ENCODE measurements at places on chromosomes 6 and 20.

DNA sequence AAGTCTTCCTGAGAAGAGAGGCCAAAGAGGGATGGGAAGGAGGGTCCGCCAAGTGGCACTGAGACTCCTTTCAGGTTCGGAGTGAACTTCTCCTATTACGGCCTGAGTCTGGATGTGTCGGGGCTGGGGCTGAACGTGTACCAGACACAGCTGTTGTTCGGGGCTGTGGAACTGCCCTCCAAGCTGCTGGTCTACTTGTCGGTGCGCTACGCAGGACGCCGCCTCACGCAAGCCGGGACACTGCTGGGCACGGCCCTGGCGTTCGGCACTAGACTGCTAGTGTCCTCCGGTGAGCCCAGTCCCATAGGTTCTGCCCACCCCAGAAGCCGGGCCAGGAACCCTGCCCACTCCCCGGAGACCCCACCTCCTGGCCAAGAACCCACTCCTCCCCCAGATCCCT, 4.1 kb downstream of the SLC22A7 start:
- DNase-seq = no peak

DNA sequence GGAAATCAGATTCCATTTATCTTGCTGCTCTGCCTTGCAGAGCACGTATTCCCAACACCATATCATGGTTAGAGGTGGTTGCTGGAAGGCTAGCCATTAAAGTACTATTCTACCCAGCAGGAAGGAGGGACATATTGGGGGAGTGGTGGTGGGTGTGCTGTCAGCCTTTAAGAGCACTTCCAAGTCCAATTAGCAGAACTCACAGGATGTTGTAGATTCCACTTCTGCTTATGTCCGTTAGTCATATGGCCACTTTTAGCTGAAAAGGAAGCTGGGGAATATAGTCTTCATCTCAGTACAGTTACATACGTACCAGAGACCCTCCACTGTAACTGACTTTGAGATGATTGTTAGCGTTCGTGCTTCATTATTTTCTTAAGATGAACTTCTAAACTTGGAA, 94.4 kb downstream of the SAMD3 start:
- DNase-seq = no peak

DNA sequence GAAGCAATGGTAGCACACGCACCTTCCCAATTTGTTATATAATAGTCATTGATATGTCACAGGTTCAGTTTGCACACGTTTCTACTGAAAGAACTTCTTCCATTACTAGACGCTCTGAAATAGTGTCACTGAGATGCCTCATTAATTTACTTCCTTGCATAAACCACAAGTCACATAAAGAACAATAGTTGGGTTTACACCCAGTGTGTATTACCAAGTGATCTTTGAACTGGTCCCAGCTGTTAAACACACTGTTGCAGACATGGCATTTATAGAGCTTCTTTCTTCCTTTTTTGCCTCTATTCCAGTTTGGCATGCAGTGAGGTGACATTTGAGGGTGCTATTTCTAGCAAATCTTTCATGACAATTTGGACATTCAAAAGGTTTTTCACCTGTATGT, 245.3 kb downstream of the EPM2A start:
- DNase-seq = no peak

GRCh38 chr6:42428326-42429041, 23.2 kb downstream of the TRERF1 start:
- DNase-seq = no peak

DNA sequence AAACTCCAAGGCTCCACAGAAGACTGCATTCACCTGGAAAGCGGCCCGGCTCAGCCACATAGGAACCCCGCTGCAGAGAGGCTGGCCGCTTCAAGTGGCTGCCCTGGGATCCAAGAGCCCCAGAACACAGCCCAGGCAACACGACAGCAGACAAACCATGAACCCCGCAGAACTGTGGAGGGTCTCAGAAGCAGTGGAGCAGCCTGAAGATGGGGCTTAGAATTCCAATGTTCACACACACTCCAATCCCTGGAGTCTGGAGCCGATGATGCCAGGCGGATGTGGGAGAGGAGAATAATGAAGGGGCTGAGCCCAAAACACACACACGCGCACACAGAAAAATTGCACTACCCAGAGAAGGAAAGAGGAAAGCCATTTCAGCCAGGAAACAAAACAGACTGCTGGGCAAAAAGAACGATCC, 52.4 kb downstream of the NINL start:
- no peak for DNase-seq

DNA sequence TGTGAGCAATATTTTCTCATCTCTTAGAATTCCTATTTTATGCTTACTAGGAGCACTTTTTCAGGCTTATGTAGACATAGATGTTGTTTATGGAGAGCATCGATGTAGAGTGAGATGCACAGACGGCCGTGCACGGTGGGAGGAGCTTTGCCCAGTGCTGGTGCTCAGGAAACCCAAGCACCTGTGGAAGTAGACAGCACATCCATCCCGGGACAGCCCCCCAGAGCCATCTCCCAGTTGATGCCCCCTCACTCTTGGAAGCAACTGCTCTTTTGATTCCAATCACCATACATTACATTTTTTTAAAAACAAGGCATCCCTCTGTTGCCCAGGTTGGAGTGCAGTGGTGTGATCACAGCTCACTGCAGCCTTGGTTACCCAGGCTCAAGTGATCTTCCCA, 143.7 kb downstream of the SMOC2 start:
- DNase-seq = no peak

GRCh38 chr20:50868509-50869495, 62.4 kb downstream of the ADNP start:
- DNase-seq = no peak

GRCh38 chr20:6007529-6008103, 46.2 kb downstream of the LRRN4 start:
- no peak for DNase-seq

- DNase-seq = no peak
Observed at GRCh38 chr20:44738813-44739477, 6.7 kb upstream of the KCNK15 start.

GRCh38 chr20:50085481-50086365, 27.2 kb downstream of the UBE2V1 start:
- DNase-seq = no peak

GRCh38 chr6:28719275-28719940, 193.7 kb downstream of the GPX5 start:
- no peak for DNase-seq
